ENCODE measurements at places on chromosomes 16 and 17.

DNA sequence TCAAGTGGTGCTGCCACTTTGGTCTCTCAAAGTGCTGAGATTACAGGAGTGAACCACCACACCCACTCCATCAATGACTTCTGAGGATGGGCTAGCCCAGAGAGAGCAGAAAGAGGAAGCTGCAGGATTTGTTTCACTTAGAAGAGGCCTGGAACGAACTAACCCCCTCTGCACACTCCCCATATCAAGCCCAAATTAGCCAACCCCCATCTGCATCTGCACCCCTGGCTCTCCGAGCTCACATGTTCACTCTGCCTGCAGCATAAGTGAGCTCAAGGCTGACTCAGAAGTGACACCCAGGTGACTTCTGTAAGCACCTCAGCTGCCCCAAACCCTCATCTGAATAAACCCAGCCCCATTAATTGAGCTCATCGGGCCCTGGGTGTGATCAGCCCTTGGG is 4.8 kb downstream of the SCNN1G start:
- no peak for DNase-seq

DNA sequence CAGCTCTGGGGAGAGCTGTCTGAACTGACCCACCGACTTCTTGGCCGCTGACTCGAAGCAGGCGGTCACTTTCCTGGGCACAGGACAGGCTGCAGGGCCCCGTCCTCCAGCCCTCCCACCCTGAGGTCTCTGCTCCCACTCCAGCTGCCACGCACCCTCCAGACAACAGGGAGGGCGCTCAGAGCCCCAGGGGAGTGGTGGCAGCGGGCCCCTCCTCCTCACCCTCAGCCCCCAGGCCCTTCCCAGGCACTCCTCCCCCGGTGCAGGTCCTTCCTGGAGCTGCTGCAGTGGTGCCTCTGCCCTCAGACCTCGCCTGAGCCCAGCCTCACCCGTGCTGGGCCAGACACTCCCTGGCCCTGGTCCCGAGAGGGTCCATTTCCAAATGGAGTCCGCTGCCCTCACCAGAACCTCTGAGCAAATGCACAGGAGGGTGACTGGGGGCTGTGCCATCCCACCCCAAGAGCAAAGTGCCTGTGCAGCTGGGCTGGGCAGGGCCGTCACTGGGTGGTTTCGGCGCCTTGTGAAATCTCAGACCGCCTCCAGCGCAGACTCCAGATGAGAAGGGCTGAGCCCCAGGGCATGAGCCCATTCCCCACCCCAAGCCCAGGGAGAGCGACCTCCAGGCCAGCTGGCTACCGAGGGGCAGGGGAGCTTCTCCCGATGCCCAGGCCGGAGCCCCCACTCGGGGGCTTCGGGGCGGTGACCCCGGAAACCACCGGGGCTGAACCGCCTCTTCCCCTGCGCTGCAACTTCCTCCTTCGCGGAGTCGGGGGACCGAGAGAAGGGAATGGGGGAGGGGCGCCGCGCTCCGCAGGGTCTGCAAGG is 717 bp downstream of the CYBA start:
- DNase-seq = peak; percentile 20

- no peak for DNase-seq
Measured at GRCh38 chr16:80656711-80657150, 115.9 kb downstream of the DYNLRB2 start.

GRCh38 chr17:63699638-63700527 is at the start of gene LIMD2:
TSS of gene LIMD2 (minus strand) at chr17:63700125. CDS start at chr17:63699298, 827 bp downstream.
- DNase-seq = peak; percentile 56

GRCh38 chr16:55955424-55955823 is 80.3 kb upstream of the CES5A start:
- no peak for DNase-seq

DNA sequence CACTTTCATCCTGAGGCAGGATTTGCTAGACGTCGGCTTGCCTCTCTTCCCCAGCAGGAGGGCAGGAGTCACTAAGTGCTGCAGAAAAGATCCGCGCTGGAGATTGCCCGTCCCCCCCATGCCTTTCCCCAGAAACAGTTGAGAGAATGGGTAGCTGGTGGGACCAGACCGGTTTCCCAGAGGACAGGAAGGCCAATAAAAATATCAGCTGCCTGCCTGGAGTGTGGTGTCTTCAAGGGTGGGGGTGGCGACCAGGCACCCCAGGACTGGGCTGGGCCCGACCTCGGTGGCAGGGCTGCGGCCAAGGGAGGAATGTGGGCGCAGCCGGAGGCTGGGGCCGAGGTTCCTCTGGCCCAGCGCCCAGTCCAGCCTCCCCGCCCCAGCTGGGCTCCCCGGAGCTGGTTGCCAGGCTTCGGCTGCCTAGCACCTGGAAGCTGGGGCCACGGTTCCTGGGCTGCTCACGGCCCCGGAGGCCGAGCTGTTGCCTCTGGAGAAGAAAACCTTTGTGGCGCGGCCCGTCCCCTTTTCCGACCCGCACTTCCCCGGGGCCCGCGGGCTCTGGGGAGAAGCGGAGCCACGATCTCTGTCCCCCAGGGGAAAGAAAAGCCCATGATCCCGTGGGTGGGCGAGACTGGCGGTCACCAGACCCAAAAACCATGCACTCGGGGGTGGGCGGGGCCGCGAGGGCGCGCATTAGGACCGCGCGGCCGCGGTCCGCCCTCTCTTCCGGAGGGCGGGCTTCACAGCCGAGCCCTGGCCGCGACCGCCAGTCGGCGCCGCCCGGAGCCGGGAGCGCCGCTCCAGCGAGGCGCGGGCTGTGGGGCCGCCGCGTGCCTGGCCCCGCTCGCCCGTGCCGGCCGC is at the start of gene TRAF4:
Gene TRAF4, plus strand, starts transcription at position 769 of the 861 bp plus-strand sequence. CDS start 102 bp downstream, outside the sequence.
- peak; percentile 87 for DNase-seq

DNA sequence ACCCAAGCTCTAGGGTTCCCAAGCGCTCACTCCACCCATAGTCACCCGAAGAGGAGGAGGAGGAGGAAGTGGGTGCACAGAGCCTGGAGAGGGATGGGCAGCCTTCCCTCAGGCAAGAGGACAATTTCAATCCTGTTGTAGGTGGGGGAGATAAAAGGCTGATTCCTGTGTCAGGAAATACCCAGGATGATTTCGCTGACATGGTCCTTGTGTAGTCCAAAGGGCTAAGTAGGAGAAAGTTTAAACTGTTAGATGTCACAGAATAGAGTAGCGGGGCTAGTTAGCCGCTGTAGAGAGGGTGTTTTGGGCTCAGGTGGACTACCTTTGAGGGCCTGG is 1.3 kb upstream of the EXOC7 start:
- no peak for DNase-seq

- no peak for DNase-seq
Measured at GRCh38 chr17:18025241-18025944, 13.6 kb downstream of the ATPAF2 start.

GRCh38 chr17:80845069-80845862 is 146.4 kb upstream of the CHMP6 start:
- DNase-seq = no peak

- no peak for DNase-seq
Measured at GRCh38 chr16:68155425-68155824, 70.3 kb downstream of the NFATC3 start.

DNA sequence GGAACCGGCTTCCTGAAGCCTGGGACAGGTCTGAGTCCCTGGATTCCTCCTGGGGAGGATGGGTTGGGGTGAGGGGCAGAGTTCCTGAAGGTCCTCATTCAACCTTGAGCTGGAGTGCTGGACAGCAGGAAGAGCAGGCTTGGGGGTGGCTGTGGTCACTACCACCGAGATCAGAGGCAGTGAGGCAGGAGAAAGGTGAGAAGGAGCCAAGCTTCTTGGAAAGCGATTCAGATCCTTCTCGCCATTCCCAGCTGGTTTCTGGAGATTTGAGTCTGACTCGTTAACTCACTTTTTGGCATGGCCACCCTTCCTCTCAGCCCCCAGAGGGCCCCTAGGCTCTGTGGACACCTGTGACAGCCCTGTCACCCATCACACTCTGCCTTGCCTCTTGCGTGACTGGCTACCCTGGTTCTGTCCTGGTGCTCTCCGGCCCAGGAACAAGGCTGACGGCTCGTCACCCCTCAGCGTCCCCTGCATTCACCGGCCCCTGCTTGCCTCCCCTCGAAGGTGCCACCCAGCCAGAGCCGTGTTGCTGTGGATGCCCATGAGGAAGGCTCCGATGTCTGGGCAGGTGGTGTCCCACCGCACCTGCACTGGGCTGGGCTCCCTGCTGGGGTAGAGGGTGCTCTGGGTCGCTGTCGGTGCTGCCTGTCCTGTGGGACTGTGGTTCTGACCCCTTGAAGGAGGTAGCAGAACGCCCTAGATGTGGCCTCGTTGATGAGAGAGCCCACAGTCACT is 9.7 kb upstream of the TIMP2 start:
- no peak for DNase-seq

DNA sequence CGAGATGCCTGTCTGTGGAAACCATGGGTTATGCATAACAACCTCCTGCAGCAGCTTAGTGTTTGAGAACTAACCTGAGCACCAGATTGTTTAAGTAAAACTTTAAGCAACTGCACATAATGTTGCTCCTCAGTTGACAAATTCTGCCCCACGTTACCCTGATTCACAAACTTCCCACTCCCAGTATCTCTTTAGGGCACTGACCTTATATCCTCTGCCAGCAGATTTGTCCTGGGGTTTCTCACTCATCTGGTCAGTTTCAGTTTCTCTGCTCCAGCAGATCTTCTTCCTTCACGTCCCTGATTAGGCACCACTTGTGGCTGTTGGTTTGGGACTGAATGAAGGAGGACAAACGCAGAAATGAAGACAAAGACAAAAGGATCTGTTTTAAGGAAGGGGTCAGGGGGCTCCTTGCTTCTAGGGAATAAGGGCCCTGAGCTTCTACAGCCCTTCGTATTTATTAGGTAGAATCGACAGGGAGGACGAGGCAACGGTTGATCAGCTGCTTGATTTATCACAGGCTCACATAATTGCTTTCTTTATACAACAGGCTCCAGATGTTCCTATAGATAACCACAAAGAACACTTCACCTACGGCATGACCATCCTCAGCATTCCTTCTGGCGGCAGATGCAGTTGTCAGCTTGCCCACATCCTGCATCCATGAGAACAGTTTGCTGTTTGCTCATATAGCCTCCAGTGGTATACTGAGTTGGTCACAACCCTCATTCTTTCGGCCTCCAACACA is 13.5 kb upstream of the ZNF689 start:
- DNase-seq = peak; percentile 18

DNA sequence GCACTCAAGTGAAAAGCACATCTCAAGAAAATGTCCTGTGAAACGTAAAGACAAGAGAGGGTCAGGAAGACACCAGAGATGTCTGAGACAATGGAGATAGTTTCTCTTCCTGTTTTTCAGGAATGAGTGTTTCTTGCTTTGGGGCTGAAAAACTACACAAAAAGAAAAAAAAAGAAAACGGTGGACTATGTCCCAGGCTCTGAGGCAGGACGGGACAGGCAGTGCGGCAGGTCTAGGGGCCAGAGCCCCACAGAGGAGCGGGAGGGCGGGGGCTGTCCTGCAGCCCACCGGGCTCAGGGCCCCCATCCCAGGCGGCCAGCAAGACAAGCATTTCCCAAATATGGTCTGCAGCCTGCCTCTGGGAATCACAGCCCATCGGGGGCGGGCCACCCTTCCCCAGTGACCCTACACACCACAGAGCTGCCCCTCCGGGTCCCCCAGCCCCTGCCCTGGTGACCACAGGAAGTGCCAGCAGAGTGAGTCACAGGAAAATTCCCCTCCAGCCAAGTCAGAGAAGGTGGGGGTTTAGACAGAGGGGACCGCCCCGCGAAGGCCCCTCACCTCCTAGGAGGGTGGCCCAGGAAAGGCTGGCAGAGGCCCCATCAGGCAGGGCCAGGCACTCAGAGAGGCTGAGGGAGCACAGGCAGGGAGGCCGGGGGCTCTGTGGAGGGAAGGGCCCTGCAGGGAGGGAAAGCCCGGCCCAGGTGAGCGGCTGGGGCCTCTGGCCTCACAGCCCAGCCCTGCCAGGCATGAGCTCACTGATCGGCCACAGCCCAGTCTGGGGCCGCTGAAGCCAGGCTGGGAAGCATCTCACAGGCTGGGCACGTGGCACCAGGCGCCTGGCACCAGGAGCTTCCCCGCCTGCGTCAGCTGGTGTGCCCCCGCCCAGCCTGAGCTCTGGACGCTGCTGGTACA is 6.3 kb downstream of the BCAR1 start:
- peak; percentile 98 for DNase-seq

DNA sequence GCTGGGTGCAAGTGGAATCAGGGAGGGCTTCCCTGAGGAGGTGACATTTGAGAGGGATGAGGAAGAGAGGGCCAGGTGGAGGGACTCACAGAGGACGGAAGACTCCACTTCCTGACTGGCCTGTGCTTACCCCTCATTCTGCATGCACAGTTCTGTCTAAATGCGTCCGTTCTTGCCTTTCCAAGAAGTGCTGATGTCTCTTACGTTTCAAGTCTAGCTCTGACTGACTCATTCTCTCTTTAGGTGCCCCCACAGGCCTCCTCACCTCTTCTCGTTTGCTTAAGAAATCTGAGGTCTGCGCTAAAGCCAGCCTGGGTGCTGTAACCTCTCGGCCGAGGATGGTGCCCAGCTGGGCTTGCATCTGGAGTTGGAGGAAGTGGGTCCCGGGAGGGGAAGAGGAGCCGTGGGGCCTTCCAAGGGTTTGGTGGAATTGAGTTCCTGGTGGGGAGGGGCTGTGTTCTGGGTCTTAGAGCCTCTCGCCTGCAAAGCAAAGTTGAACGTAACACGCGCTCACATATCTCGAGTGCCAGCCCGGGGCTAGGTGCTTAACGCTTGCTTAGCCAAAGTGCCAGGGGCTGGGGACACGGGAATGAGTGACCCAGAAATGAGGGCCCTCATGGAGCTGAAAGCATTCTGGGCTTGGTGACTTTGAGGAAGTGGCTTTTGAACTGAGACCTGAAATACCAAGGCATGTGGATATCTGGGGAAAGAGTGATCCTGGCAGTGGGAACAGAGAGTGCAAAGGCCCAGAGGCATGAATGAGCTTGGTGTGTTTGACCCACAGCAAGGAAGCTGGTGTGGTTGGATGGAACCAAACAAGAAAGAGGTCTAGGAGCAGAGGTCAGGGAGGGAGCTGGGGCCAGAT is 4.8 kb downstream of the IL4R start:
- peak; percentile 38 for DNase-seq

- no peak for DNase-seq
Measured at GRCh38 chr17:13491916-13492736, 109.6 kb downstream of the HS3ST3A1 start.

GRCh38 chr16:24131294-24131693 is 124.8 kb upstream of the CACNG3 start:
- no peak for DNase-seq

GRCh38 chr17:77426676-77427386 is 286.1 kb downstream of the SEC14L1 start:
- no peak for DNase-seq

- DNase-seq = peak; percentile 5
Measured at GRCh38 chr16:1125471-1125870, 27.4 kb upstream of the CACNA1H start.

DNA sequence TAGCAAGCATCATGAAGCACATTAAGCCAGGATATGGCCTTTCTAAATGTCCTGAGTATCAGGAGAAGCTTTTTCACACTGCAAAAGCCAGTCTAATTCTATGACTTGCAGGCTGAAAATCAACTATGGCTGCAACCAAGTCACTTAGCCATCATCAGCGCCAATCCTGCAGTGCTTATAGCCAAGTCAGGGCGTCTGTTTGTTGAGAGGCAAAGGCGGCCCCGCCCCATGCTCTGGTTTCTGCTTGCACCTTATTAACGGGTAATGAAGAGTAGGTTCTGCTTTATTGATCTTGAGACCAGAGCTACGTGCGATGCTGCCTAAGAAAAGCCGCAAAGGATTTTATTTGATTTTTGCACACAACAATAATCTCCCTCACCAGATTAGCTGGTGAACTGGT is 88.4 kb downstream of the CDH13 start:
- DNase-seq = no peak
